A549 (cell line): ENCODE measurements at places on chromosomes 5 and 9. TPM values are rescaled to one million over a fixed set of nuclear protein-coding genes. Genes with fewer than 3 reads are reported as not detected.

- no peak for DNase-seq
These were observed 52.3 kb downstream of the GGTA1 start for GRCh38 chr9:121447321-121447834.

The IL3 gene
- polyA plus RNA-seq, result not detected in 3 replicates

The SPINK6 gene
- polyA plus RNA-seq, result 0.79 to 1.2 TPM (median 1.0 TPM) in 3 replicates

DNA sequence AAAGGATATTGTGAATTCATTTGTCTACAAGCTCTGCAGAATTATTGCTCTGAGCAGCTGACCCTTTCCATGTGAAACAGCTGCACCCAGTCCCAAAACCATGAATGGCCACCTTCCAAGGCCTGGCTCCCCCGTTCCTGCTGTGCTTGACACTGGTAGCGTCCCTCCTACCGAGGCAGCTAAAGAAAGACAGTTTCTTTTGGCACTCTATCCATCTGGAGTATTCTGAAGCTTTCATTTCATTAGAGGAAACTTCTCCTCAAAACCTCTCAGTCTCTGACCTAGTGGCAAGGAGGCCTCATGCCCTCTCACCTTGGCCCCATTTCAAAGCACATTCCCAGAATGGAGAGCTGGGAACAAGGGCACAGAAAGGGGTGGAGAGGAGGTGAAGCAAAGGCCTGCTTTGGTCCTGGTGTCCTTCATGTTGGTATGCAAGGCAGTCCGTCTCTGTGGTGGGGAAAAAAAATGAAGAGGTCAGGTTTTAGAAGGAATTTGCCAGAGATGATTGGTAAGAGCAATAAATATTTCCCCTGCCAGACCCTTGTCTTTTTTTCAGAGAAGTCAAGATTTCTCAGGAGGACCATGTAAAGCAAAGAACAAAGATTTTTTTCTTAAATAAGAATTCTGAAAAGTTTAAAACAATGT lies 232.0 kb downstream of the RFK start:
- no peak for DNase-seq

- DNase-seq, result no peak
These were observed 34.5 kb upstream of the TJP2 start for GRCh38 chr9:69139596-69139995.

DNA sequence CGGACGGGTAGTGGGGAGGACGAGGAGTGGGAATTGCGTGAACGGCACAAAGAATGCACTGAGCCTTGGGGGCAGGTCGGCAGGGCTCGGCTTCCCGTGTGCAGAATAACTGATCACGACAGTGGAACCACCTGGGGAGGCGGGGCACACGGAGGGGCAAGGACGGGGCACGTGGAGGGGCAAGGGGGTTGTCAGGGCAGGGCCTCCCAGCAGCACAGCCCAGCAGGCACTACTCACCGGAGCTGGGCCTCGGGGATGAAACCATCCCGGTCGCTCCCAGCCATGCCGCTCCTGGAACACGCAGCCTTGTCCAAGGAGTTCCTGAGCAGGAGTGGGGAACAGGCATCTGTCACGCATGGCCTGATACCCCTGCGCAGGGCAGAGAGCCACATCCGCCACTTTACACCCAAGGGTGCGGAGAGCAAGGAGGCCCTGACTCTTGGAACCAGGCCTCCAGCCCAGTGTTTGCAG lies 33.4 kb downstream of the SARDH start:
- DNase-seq, result no peak
